CD4-positive, alpha-beta memory T cell (primary cell): ENCODE measurements at places on chromosomes 7 and 10.

GRCh38 chr10:72801263-72801868, 92.2 kb upstream of the OIT3 start:
- DNase-seq = peak; percentile 11

DNA sequence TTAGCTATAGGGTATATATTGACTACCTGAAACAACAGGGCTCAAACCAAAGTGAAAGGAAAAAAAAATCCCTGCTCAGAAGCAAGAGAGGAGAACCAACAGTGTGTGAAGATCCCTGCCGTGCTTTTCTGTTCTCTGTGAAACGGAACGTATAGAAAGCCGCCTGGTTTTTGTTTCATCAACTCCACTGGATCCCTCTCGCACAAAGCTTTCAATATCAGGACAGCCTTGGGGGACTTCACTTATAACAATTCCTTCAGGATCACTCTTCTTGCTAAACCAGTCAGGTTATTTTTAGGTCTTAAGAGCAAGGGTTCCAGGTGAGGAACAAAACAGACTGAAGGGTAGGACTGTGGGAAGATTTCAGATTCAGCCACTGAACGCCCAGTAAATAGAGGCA, 151.1 kb upstream of the CACNA2D1 start:
- no peak for DNase-seq

DNA sequence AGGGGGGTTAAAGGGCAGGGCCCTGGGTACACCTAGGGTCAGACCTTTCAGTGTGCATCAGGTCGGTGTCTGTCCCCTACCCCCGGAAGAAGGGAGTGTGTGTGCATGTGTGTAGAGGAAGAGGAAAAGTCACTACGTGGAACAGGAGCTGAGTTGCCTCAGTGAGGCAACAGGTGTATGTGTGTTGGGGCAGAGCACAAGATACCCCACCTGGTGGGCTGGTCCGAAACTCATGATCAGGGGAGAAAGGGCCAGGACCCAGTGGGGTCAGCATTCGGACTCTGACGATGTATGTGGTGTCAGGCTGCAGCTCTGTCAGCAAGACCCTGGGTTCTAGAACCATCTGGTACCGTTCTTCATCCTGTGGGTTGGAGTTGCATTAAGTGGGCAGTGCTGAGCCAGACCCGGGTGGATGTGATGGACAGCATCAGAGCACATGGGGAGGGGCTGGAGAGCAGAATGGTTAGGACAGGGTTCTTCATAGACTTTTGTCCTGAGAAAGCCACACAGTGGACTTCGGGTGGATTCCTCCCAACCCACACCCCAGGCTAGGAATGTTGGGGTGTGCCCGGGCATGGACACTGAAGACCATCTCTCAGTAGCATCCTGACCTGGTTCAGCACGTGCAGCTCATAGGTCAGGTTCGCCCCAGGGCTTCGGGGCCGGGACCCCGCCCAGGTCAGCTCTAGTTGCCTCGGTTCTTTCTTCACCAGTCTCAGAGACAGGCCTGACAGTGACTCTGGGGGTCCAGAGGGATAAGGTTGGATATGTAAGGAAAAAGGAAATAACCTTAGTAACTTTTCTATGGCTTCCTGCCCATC, 10.7 kb downstream of the EPHA1 start:
- no peak for DNase-seq

DNA sequence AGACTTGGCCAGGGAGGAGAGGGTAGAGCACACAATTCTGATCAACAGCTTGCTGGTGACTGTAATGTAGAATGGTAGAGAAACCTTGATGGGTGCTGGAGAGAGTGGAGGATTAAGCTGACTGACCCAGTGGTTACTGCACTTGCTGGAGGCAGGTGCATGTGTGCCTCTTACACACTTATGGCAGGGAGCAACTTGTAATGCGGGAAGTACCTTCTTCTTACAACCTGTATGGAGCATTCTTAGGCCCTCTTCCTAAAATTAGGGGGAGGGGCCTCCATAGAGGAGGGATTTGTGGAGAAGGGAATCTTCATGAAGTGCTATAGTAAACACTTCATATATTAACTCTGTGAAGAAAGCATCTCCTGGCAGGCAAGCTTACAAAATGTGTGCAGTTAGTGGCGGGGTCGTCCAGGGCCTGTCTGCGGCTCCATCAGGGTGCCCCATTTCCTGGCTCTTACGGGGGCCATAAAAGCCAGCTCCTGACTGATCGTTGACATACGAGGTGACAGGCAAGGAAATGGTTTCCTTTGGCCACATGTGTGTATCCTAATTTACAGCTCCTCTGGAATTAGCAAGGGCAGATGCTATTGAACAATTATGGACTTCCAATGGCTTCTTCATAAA, 113.5 kb downstream of the RTKN2 start:
- DNase-seq = no peak

- DNase-seq = no peak
These were observed 71.9 kb upstream of the STK17A start for GRCh38 chr7:43511029-43511428.

DNA sequence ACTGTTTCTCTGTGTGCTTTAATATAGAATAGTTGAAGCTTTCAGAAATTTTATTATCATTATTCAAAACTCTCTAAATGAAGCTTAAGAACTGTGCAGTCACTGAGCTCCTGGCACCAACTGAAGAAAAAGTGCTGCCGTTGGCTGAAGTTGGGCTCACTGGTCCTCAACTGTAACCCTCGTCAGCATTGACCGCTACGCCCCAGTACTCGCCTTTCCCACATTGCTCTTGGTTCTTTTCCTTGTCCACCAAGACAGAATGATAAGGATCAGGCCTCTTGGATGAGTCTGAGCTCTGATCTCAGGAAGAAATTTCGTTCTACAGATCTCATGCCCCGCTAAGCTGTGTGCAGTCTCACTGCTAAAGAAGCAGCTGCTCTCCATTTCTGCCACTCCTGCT, 7.9 kb upstream of the TAF3 start:
- no peak for DNase-seq

GRCh38 chr7:112199035-112199655, 7.1 kb downstream of the DOCK4 start:
- no peak for DNase-seq

GRCh38 chr10:99869581-99870122, 87.2 kb downstream of the ABCC2 start:
- no peak for DNase-seq

DNA sequence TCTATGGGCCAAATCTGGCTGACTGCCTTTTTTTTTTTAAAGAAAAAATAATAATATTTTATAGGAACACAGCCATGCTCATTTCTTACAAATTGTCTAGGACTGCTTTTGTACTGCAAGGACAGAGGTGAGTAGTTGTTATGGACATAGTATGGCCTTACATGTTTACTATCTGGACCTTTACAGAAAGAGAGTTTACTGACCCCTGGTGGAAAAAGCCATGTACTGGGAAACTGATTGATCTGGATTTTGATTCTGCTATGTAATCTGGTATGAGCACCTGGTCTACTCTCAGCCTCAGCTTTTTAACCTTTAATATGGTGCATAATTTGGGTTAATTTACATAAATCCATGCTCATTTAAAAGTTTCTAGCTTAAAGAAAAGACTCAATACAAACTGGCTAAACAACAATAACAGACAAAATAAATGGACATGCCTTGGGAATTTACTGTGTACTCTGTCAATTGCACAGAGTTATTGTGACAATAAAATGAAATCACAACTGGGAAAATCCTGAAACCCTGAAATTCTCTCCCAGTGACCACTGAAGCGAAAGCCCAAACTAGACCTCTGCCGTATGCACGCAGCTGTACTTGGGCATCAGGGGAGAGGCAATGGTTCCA, 260.7 kb downstream of the BMPER start:
- DNase-seq = no peak

- no peak for DNase-seq
These were observed 272.7 kb downstream of the KLF6 start for GRCh38 chr10:3512263-3512662.

DNA sequence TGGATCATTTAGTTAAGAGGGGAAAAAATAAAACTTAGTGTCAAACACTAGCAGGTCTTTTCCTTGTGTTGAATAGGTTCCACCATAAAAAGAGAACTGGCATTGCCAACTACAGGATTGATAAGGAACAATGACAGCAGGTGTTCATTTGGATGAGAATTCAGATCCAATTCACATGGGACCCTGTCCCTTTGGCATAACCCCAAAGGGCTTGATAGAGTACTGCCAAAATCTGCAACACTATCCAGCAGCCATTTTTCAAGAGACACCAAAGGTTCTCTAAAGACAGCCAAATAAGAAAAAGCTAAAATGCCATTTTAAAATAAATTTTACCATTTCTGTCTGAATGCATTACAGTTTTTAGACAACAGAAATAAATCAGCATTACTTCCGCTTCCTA, 422.3 kb downstream of the DGKB start:
- DNase-seq = no peak

DNA sequence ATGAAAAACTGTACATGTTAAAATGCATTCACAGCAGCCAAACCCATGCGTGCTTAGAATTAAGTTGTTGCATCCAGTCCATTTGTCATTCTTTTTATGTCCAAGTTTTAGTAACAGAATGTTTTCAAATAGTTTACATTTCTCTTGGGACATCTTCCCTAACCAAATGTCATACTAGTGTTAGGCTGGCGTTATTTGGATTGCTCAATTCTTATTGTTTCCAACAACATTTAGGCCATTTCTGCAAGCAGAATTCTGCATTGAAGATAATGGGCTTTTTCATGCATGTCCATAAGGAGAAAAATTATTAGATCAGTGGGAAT, 203.0 kb downstream of the HIBADH start:
- DNase-seq = no peak

DNA sequence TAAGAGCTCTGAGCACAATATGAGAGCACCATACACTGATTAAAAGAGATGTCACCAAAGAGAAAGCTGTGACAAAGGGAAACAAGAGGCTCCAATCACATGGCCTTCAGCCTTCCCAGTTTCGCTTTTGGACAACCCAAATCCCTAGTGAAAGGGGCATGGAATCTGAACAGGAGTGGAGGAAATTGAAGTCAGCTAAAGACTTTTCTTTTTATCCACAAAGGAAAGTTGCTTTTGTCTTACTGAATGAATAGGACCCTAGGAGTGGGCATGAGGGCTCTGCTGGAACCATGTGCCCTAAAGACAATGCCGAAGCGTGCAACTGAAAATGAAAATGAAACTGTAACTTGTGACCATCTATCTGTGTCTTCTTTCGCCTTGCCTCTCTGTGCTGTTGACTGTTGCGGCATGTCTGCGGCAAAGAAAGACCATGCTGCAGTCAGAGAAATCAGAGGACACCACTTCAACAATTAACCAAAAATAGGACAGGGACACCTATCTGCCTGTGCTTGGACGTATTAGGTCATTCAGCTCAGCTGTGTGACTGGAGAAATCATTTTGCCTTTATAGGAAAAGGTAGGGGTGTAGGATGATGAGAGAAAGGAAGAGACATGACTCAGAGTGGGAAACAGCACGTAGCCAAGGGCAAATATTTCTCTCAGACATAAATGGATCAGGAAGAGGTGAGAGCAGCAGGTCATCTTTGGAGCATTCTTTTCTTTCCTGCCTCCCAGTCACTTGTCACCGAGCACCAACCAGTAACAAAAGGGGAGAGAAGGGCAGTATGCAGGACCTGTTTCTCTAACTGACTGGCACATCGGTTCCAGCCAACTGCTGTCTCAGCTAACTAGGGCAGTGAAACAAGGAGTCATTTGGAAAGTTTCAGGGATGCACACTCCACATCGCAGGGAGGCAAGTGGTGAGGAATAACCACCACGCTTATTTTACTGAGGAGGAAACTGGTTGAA, 12.3 kb downstream of the CAV2 start:
- DNase-seq = no peak

- DNase-seq = no peak
These were observed 148.3 kb downstream of the NOC3L start for GRCh38 chr10:94214481-94214893.

DNA sequence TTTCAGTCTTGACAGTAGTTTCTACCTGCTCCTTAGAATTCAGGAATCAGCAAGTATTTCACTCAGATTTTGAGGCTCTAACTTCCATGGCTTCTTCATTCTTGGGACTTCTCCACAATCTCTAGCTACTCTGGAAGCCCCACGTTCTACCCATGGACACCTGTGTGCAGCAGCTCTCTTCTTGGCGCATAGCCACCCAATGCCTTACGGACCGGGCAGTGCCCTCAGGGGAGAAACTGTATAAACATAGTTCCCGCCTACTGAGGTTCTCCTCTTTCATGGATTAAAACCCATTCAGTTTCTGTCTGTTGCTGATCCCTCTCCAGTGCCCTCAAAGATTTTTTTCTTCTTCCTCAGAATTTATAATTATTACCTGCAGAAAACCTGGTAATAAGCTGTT, 177.1 kb downstream of the SORCS1 start:
- DNase-seq = no peak
